ENCODE measurements at places on chromosomes 3 and 15.

GRCh38 chr3:169505577-169506230, 157.8 kb downstream of the MECOM start:
- DNase-seq, result no peak

- no peak for DNase-seq
These were observed 278.1 kb upstream of the LRTM1 start for GRCh38 chr3:55205990-55206389.

DNA sequence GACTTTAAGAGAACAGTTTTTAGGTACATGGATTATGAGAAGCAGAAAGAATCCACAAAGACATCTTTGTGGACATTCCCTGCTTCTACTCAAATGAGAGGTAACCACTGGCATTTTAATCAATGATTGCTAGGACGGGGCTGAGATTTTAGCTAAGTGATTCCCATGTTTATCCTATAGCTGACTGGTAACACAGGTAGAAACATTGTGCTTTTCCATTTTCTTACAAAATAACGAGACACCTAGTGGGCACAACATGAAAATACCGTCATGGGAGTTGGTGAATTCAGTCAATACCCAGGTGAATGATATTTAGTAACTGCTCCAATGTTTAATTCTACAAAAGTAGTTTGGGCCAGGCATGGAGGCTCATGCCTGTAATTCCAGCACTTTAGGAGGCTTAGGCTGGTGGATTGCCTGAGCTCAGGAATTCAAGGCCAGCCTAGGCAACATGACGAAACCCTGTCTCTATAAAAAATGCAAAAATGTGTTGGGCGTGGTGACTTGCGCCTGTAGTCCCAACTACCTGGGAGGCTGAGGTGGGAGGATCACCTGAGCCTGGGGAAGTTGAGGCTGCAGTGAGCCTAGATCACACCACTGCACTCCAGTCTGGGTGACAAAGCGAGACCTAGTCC, 37.2 kb upstream of the DENND4A start:
- DNase-seq, result peak; percentile 51

DNA sequence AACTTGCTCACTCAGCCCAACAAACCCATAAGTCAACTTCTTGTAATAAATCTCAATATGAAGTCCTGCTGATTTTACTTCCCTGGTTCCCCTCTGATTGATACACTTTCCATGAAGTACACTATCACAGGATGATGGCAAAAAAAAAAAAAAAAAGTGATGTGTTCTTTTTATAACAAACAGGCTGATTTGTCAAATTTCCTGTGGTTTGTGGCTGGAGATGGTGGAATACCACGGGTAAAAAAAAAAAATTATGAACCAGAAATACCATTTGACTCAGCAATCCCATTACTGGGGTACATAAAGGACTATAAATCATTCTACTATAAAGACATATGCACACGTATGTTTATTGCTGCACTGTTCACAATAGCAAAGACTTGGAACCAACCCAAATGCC, 10.7 kb upstream of the SERPINI2 start:
- no peak for DNase-seq

GRCh38 chr3:32901005-32901932, 50.2 kb upstream of the CCR4 start:
- DNase-seq, result peak; percentile 18

- DNase-seq, result peak; percentile 53
These were observed 134.1 kb upstream of the MNS1 start for GRCh38 chr15:56598991-56599390.

- no peak for DNase-seq
These were observed 65.0 kb downstream of the FRMD4B start for GRCh38 chr3:69320871-69321271.

DNA sequence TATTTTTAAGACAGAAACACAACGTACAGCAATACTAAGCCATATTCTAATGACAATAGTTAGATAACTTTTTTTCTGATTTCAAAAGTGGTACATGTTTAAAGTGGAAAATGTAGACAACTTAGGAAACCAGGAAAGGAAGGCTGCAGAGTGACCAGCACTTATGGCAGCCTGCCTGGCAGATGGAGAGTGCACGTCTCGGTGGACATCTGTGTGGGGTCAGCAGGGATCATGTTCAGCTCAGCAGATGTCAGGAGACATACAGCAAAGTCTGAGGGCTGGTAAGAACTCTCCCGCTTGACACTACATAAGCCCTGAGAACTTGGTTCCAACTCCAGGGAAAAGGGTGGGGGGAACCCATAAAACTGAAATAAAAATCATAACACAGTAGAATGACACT, 128.6 kb upstream of the ADPGK start:
- no peak for DNase-seq

GRCh38 chr3:14814411-14814871, 4.3 kb upstream of the FGD5 start:
- no peak for DNase-seq

GRCh38 chr3:73661265-73661664, 36.5 kb upstream of the PDZRN3 start:
- DNase-seq, result peak; percentile 81

- DNase-seq, result peak; percentile 37
These were observed 12.4 kb downstream of the XXYLT1 start for GRCh38 chr3:195258449-195259153.

GRCh38 chr15:53713218-53713617, 46.2 kb downstream of the WDR72 start:
- no peak for DNase-seq

GRCh38 chr3:115252679-115253078, 105.6 kb upstream of the ZBTB20 start:
- DNase-seq, result no peak

DNA sequence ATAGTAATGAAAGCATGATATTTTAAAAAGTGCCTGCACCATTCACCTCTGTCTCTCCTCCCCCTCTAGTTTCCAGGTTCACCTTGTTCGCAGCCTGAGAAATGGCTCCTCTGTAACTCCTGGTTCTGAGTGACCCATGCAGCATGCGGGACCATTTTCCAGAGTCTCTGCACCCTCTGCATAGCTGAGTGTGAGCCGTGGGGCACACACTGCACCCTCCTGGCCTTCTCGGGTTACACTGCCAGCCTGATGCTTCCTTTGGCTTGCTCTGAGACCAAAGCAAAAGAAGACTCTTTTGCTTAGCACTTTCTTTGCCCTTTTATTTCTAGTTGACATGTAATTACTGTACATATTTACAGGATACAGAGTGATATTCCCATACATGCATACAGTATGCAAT, 287.3 kb downstream of the GABRG3 start:
- DNase-seq, result no peak

- DNase-seq, result peak; percentile 21
These were observed 102.5 kb downstream of the SH3GL3 start for GRCh38 chr15:83549623-83550022.

DNA sequence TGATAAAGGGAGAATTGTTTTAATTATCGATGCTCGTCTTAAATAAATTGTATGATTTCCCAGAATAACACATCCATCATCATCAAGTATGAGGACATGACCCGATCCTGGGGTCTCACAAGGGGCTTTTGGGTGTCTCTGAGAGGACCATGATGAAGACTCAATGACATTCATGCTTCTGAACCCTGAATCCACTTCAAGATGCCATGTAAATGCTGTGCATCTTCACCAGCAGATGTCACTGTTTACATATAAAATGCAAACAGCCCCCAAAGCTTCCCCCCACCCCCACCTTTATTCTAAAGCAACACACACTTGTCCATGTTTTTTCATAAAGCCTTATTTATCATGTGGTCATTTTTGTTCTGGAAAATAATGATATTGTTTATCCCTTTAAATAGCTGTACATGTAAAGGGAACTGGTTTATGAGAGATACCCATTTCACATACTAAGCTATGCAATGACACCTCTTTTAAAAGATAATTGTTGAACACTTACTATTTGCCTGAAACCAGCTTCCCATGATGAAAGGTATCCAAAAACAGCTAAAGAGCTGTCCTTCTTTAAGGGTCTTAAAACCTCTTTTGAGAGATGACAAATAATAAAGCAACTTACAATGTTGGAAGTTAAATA, 69.7 kb upstream of the UBE3A start:
- DNase-seq, result peak; percentile 42

GRCh38 chr3:106428565-106428994, 559.8 kb upstream of the CBLB start:
- peak; percentile 95 for DNase-seq

GRCh38 chr15:31367730-31368344, 41.2 kb downstream of the KLF13 start:
- DNase-seq, result no peak

DNA sequence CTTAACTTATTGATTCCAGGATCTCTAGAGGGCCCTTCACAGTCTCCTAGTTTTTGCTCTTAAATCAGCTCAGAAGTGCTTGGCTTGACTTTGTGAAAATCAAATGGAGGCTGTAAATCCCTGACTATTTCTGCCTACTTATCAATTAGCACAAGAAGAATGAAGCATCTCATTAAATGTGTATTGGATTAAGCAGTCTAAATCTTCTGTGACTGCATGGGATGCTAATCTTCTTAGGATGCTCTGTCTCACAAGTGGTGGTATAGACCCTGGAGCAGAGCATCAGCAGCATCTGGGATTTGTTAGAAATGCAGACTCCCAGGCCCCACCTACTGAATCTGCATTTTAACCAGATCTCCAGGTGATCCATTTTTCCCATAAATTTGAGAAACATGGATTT, 488.7 kb downstream of the AGBL1 start:
- no peak for DNase-seq

DNA sequence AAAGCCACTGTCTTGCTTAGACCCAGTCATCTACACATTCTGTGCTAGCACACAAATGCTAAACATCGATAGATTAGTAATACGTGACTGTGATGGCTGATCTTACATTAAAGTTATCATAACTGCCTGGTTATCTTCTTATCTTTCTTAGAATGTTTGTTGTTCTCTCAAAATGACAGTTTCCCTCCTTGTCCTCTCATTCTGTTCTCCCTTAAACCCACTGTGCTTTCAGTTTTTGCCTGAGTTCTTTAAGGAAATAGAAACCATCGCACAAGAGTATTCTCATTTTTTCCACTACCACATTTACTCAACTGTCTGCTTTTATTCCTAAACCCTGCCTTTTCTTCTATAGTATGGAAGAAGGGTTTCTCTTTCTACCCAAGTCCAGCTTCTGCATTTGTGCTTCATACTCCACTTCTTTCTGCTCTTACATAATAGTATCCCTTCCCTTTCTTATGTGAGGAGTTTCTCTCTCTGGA, 17.1 kb downstream of the STX19 start:
- DNase-seq, result no peak

DNA sequence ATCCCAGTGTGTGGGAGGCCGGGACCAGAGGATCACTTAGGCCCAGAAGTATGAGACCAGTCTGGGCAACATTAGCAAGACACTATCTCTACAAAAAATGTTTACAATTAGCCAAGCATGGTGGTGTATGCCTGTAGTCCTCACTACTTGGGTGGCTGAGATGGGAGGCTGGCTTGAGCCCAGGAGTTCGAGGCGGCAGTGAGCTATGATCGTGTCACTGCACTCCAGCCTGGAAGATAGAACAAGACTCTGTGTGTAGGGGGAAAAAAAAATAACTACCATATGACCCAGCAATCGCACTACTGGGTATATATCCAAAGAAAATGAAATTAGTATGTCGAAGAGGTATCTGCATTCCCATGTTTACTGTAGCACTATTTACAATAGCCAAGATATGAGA, 22.6 kb downstream of the RYK start:
- DNase-seq, result no peak

DNA sequence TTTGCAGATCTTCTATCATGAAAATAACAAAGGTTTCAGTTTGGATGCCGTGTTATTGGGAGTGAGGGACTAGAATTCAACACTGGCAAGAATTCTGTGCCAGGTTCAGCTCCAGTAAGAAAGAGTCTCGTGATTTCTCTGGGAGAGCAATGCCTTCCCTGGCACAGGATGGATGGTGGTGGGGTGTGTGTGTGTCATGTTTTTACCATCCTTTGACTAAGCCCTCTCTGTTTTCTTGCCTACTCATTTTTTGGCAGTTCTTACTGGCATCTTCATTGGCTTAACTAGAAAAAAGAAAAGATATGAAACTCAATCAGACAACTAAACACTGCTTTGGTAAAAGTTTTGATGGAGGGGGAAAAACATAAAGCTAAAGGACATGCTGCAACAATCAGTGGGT, 86.6 kb downstream of the FMN1 start:
- DNase-seq, result no peak

- peak; percentile 27 for DNase-seq
These were observed at the start of the genes CCR5AS and CCRL2 for GRCh38 chr3:46406788-46407611. Gene CCR5AS (minus strand): TSS chr3:46407066. Gene CCRL2 (plus strand): TSS chr3:46407259. CDS start chr3:46408080, 821 bp downstream.

DNA sequence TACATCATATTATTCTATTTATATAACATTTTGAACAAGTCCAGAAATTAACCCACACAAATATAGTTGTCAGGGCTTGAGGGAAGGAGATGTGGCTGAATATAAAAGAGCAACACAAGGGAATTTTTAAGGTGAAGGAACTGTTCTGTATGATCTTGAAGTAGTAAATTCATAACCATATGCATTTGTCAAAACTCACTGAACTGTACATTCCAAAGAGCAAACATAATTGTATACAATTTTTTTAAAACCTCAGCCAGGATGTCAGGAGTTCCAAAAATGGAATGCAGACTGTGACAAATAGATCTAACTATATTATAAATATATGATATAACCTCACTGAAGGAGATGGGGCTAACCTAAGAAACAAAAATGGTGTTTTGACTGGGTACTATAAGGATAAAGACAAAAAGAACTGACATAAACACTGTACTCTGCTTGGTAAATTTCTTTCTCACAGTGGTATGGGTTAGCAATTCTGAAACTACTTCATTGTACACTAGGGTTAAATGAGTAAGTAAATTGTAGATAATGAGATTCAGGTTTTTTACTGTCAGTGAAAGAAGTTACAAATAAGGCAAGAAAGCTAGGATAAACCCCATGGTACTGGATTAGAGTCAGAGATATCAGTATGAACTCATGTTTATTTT, 14.4 kb downstream of the GOLGB1 start:
- peak; percentile 16 for DNase-seq

GRCh38 chr15:94584833-94585244, 353.5 kb downstream of the MCTP2 start:
- DNase-seq, result peak; percentile 15

DNA sequence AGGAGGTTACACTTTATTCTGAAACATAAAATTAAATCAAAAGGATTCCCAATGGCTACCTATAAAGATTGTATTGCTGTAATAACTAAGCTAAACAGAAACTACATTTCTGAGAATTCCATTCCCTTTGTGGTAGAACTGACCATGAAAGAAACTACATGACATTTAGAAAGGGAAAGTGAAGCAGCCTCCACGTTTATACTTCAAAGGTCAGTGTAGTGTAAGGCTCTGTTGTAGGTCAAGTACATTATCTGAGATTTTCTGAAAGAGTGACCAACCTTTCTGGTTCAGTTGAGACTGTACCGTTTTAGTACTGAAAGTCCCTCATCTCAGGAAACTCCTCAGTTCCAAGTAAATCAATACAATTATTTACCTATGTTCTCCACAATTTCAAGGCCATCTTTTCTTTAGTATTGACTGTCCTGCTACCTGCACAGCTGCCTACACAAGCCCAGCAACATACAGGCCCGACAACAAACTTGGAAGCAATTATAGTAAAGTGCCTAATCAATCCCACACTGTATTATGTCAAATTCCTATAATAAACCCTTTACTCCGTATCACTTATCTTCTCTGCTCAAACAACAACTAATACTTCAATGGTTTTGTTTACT, 343.0 kb downstream of the PLOD2 start:
- no peak for DNase-seq

- peak; percentile 29 for DNase-seq
These were observed 178.6 kb upstream of the TPRG1 start for GRCh38 chr3:188993181-188993580.

GRCh38 chr3:104102386-104102785, 1264.3 kb upstream of the ALCAM start:
- peak; percentile 68 for DNase-seq

- DNase-seq, result no peak
These were observed 47.9 kb upstream of the OSBPL11 start for GRCh38 chr3:125643172-125643571.

- DNase-seq, result no peak
These were observed 12.3 kb downstream of the LIPC start for GRCh38 chr15:58444056-58444455.

All from epithelial cell of esophagus (primary cell).